ENCODE measurements at places on chromosomes 5 and 9.

- DNase-seq: no peak
These were observed 89.4 kb upstream of the SH3PXD2B start for GRCh38 chr5:172543484-172544298.

DNA sequence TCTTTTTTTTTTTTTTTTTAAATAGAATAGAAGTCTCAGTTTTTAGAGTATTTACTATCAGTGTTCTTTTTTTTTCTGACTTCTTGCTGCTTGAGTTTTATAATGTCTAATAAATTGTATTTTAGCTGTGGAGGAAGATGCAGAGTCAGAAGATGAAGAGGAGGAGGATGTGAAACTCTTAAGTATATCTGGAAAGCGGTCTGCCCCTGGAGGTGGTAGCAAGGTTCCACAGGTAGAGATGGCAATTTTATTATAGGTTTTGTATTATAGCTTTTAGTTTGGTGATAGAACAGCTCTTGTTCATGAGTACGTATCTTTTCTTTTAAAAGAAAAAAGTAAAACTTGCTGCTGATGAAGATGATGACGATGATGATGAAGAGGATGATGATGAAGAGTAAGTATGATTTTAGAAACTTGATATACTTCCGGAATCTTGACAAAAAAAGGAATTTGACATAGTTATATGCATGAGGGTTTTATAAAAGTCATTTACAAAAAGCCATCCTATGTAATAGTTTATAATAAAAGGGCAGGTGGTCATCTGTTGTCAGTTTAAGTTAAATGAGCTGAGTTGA lies 5.0 kb downstream of the NPM1 start:
- no peak for DNase-seq

DNA sequence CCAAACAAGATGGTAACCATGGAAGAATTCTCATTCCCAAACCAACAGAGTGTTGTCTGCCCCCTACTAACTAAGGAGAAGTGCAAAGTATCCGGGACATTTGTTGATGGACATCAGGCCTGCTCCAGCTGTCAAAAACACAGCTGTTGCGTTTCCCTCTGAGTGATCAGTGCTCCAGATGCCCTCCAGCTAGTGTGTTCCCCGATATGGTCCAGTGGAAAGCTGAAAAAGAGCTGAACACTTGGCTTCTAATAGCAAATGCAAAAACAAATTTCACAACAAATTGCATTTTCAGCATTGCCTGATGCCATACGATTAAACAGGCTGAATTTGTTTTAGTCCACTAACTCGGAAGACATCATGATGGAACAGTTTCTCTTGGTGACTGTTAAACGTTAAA lies 1398.7 kb downstream of the PTPRD start:
- DNase-seq: no peak

- DNase-seq: no peak
These were observed 220.2 kb downstream of the EFNA5 start for GRCh38 chr5:107450531-107450930.

GRCh38 chr5:149911031-149911430 lies 33.6 kb downstream of the PDE6A start:
- DNase-seq: no peak

GRCh38 chr9:20291201-20291600 lies 331.1 kb downstream of the MLLT3 start:
- no peak for DNase-seq

DNA sequence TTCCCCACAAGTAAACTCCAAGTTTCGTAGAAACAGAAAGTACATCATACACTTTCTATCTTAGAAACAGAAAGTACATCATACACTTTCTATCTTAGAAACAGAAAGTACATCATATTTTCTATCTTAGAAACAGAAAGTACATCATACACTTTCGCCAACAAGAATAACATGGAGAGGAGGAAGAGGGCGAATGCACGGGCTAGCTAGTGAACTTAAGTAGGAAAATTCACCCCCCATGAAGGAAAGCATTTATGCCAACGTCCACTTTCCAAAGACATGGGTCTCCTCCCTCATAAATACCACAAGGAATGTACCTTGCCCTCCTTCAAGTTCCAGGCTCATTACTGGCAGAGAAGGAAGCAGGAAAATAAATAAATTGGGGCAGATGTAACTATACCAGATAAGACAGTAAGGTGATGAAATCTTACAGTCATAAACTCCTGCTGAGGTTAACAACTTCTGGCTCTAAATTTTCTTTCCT lies 64.7 kb downstream of the FRMD3 start:
- no peak for DNase-seq

DNA sequence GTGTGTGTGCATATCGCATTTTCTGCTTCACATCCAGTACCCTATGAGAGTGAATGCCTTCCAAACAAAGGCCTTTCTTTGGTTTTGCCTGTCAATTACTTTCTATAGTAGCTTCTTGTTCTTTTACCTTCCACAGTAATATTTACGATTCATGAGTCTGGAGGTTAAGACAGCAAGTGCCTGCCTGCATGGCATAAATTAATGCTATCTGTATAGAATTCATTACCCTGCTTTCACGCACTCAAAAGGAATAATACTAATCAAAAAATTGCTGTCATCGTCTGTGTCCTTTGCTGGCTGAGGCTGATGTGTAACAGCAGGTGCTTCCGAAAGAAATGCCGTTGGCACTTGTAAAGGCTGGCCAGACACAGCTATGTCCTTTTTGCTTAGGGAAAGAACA lies 1304.4 kb upstream of the CDH6 start:
- no peak for DNase-seq

GRCh38 chr9:133477992-133478850 lies 678 bp downstream of the SLC2A6 start:
- no peak for DNase-seq

GRCh38 chr5:153883854-153884611 lies 154.7 kb downstream of the FAM114A2 start:
- no peak for DNase-seq

DNA sequence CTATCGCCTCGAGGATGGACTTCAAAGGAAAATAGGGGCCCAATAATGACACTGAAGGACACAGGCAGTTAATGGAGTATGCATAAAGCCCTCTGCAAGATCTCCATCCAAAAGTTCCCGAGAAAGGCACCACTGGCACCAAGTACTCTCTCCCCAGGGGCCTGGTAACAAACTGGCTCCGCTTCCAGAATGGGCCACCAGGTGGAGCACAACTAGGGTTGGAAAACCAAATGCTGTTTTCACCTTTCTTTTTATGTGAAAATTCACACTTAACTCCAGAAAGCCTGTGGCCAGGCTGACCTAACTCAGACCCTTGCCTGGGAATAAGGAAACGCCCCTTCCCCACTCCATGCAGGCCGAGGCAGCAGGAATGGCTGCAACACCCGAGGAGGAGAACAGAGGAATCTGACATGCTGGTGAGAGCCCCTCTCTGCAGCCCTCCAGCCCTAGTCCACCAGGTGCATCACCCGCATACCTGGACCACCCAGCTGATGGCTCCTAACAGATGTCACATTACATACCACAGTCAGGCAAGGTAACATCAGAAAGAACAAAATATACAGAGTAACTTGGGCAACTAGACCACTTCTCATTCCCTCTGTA lies 42.8 kb downstream of the CAMSAP1 start:
- DNase-seq: peak; percentile 65

- DNase-seq: no peak
These were observed 681 bp downstream of the CPLANE1 start for GRCh38 chr5:37248421-37248969.

- DNase-seq: no peak
These were observed 16.5 kb upstream of the POC5 start for GRCh38 chr5:75733767-75734166.

DNA sequence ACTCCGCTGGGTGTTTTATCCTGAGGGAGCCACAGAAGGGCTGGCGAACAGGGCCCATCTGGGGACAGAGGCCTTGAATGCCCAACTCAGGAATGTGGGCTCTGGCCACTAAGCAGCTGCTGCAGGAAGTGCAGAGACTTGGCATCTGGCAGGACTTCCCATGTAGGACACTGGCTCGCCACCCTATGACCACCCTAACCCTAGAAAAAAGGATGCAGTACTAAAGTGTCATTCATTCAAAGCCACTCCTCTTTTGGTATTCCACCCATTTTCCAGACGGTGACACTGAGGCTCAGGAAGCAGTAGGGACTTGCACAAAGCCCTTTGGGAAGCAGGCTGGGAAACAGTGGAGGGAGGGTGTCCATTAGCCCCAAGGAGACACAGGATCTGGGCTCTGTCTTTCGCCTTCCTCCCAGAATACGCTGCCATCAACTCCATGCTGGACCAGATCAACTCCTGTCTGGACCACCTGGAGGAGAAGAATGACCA lies 3.0 kb downstream of the BBLN start:
- DNase-seq: no peak

GRCh38 chr5:125043781-125044391 lies 297.4 kb upstream of the ZNF608 start:
- DNase-seq: no peak

DNA sequence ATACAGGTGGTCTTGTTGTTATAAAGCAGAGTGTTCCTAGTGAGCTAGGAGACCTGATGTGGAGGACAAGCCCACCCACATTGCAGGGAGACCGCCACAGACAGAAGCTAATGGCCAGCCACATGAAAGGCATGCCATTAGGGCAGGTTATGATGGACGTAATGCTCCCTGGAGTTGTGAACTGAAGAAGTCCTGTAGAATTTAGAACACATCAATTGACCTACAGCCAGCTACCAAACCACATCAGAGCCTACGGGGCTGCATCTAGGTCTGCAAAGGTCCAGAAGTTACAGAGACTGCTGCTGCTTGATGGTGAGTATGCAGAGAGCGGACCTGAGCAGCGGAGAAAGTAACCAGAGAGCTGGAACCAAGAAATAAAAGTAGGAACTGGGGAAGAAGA lies 116.6 kb downstream of the LPAR1 start:
- no peak for DNase-seq

DNA sequence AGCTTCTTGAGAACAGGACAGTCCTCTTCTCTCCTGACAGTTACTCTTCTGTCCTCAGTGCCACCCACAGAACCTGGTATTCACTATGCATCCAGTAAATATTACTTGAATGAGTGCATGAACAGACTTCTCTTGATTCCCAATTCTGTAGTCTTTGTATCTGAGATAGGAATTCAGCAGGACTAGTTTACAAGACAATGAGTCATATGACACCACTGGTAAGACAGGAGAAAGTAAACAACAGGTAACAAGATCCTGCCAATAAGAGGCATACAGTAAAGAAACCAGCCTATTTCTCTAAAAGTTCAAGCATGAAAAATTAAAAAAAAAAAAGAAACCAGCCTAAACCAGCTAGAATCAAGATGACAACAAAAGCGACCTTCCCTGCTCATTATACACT lies 6.2 kb downstream of the ZNF883 start:
- no peak for DNase-seq

DNA sequence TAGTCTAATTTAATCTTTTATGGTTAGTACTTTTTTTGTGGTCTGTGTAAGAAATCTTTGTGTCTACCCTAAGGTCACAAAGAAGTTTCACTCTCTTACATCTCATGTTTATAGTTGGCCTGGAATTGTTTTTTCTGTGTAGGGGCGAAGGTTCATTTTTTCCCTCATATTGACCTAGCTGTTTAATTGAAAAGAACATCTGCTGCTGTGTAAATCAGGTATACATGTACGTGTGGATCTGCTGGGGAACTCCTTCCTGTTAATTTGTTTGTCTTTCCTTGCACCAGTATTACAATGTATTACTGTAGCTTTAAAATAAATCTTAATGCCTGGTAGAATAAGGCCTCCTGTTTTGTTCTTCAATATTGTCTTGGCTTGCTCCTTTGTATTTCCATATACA lies 37.8 kb downstream of the EXOSC2 start:
- no peak for DNase-seq

DNA sequence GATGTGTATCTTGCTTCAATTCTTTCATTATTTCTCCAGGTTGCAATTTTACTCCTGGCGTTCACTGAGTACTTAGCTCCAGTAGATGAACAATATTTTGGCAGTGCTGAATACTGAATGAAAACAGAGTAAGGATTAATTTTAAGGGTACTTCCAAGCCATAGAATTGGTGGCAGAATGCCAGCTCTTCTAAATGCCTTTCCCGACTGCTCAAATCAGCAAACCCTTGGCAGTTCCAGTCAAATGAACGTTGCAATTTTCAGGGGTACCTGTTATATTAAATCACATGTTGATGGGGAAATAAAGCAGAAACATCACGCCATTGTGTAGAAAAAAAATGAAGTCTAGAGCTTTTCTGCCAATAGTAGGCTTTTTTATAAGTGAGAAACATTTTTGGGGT lies 282.4 kb upstream of the RPS23 start:
- DNase-seq: no peak

GRCh38 chr5:153641183-153641688 lies 150.8 kb downstream of the GRIA1 start:
- no peak for DNase-seq

- no peak for DNase-seq
These were observed 322.6 kb upstream of the ACTBL2 start for GRCh38 chr5:57805170-57805569.

- DNase-seq: no peak
These were observed 23.0 kb downstream of the NEURL1B start for GRCh38 chr5:172664018-172664417.

- no peak for DNase-seq
These were observed 123.9 kb downstream of the RAB3C start for GRCh38 chr5:58706736-58707135.

DNA sequence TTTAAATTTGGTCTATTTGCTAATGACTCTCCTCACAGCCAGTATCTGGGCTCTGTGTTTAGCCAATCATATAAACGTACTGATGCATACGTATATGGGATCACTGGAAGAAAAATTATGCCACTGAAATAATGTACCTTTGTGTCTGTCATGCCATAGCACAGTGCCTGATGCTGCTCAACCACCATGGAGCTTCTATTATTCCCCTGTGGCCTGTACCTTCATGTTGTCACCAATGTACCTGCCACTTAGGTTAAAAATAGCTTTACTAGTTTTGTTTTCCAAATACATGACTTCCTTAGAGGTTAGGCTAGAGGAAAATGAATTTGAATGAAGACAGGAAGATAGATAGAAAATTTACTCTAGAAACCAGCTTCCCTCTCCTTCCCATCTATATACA lies 34.6 kb downstream of the HACD4 start:
- no peak for DNase-seq

GRCh38 chr9:112853882-112854585 lies 36.6 kb downstream of the SLC46A2 start:
- no peak for DNase-seq

GRCh38 chr5:14584848-14585247 lies 3.3 kb downstream of the OTULINL start:
- DNase-seq: no peak

GRCh38 chr5:109721741-109722140 lies 32.0 kb downstream of the MAN2A1 start:
- no peak for DNase-seq

GRCh38 chr5:155434681-155435080 lies 421.1 kb downstream of the KIF4B start:
- DNase-seq: no peak

- no peak for DNase-seq
These were observed 5.1 kb upstream of the ELAVL2 start for GRCh38 chr9:23830929-23831730.

GRCh38 chr5:59092758-59093157 lies 509.9 kb downstream of the RAB3C start:
- no peak for DNase-seq

- no peak for DNase-seq
These were observed 220.0 kb upstream of the NR4A3 start for GRCh38 chr9:99601571-99602111.
